AG20443 (cell line): ENCODE measurements at places on chromosomes 7 and 10.

DNA sequence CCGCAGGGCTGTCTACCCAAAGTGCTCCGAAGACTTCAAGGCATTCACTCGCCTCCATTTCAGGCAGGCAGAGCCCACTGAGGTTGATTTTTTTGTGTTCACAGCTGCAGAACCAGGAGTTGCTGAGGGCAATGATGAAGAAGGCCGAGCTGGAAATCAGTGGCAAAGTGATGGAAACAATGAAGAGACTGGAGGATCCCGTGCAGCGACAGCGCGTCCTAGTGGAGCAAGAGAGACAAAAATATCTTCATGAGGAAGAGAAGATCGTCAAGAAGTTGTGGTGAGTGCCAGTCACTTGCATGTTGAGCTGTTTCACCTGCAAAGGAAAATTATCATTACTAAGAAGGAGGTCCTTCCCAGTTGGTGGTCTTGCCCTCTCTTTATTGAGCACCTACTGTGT is 210.5 kb downstream of the ARHGAP21 start:
- peak; percentile 36 for DNase-seq

- DNase-seq = peak; percentile 60
These were observed 75.1 kb downstream of the CRPPA start for GRCh38 chr7:16345979-16346958.

DNA sequence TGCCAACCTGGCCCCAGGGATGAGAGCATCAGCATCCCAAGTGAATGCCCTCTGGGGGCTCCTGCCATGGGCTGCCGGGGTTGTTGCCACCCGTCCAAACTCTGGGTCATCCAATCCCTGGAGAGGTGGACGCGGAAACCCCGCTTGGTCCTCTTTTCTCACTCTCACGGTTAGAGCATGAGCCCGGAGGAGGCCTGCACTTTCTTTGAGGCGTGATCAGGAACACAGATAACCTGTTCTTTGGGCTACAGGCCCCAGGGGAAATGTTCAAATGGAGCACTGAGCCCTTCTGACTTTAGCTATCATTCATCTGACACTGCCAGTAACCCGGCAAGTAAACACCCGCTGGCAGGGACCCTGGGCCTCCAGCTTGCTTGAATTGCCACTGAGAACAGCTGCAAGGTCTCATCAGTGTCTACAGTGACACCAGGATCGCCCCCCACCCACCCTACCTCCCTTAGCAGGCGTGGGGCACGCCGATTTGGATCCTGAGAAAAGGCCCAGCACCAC is 29.4 kb upstream of the SLF2 start:
- no peak for DNase-seq

GRCh38 chr7:28418311-28418710 is 6.0 kb downstream of the CREB5 start:
- no peak for DNase-seq

GRCh38 chr10:5698062-5698461 is 13.4 kb downstream of the TASOR2 start:
- DNase-seq = no peak

GRCh38 chr10:51711519-51711891 is 12.1 kb upstream of the CSTF2T start:
- DNase-seq = no peak

- DNase-seq = no peak
These were observed 31.1 kb downstream of the ARHGAP12 start for GRCh38 chr10:31897506-31897905.

DNA sequence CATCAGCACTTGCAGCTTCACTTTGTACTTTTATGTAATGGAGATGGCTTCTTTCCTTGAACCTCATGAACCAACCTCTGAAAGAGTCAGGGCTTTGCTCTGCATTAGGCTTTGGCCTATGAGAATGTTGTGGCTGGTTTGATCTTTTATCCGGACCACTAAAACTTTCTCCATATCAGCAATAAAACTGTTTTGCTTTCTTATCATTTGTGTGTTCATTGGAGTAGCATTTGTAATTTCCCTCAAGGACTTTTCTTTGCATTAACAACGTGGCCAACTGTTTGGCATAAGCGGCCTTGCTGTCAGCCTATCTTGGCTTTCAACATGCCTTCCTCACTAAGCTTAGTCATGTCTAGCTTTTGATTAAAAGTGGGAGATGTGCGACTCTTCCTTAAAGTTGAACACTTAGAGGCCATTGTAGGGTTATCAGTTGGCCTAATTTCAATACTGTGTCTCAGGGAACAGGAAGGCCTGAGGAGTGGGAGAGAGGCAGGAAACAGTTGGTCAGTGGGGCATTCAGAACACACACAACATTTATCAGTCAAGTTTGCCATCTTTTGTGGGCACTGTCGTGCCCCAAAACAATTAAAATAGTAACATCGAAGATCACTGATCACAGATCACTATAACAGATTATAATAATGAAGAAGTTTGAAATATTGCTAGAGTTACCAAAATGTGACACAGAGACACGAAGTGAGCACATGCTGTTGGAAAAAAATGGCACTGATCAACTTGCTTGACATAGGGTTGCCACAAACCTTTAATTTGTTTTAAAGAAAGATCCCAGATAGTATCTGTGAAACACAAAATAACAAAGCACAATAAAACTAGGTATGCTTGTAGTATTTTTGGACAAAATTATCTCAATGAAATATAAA is 64.7 kb downstream of the NRF1 start:
- no peak for DNase-seq

DNA sequence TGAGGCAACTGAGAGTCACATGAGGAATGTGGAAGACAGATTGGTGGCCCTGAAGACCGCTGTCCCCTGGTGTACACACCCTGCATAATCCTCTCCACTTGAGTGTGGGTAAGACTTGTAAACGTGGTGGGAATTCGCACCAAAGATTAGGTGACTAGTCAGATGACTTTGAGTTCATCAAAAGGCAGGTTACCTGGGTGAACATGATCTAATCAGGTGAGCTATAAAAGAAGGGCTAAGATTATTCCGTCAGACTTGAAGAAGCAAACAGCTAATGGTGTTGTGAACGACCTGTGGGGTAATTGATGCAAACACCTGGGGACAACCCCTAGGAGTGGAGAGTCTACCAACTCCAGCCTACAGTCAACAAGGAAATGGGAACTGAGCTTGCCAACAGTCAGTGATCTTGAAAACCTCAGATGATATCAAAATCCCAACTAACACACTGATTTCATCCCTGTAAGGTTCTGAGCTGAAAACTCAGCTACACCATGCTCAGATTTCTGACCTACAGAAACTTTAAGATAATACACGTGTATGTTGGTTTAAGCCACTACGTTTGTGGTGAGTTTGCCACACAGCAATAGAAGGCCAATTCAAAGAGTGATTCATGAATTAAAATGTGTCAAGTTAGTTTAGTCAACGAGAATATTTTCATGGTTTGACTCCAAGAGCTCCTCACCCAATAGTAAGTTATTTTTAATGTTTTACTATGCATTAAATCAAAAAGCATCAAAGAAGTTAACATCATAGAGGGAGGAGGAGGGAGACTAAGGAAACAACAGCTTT is 16.7 kb downstream of the PRTFDC1 start:
- DNase-seq = no peak

DNA sequence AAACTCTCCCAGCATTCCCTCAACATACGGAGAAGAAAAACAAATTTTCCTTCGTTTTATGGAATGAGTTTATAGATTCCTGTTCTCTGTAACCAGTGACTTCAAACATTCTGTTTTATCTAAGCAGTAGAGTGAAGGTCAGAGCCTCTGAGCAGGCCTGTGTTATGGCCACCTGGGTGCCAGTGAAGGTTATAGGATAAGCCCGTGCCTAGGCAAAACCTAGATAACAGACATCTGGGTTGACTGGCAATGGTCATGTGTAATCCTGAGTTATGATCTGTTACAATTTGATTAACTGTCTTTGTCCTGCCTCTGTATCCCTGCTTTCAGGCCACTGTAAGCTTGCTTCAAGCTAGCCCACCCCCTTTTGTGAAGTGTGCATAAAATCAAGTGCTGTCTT is 8.3 kb downstream of the LSM5 start:
- DNase-seq = no peak

DNA sequence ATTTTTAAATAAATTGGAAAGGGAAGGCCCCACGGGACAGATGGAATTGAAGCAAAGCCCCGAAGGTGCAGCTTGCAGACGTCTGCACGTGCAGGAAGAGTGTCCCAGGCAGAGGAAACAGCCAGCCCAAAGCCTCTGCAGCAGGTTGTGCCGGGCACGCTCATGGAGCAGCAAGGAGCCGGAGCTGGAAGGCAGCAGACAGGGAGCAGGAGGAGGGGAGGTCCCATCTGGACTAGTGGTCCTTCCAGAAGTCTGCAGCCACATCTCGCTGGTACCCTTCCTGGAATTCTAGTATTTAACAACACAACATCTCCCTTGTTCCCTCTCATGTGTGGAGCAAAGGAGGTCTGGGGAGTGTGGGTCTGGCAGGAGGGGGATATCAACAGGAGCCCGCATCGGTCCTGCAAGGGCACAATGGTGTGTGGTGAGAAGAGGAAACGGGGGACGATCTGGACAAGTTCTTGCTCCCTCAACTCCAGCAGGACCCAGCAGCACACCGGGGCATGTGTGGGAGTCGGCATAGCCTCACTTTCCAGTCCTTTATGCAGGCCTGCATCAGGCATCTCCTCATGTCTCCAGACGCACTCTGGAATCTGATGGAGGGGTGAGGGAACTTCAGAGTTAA is 169.3 kb downstream of the GRID1 start:
- DNase-seq = no peak

DNA sequence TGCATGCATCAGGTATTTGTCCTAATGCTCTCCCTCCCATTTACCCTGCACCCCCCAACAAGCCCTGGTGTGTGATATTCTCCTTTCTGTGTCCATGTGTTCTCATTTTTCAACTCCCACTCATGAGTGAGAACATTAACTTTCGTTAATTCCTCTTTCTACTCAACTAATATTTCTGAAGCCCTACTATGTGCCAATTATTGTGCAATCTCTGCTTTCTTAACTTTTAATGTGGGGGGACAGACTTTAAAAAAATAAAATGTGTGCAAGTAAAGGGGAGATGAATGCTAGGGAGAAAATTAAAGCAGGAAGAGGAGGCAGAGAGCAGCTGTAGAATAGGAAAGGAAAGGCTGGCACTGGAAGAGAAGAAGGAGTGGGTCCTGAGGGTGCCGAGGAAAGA is 954.0 kb upstream of the C7orf33 start:
- DNase-seq = no peak

DNA sequence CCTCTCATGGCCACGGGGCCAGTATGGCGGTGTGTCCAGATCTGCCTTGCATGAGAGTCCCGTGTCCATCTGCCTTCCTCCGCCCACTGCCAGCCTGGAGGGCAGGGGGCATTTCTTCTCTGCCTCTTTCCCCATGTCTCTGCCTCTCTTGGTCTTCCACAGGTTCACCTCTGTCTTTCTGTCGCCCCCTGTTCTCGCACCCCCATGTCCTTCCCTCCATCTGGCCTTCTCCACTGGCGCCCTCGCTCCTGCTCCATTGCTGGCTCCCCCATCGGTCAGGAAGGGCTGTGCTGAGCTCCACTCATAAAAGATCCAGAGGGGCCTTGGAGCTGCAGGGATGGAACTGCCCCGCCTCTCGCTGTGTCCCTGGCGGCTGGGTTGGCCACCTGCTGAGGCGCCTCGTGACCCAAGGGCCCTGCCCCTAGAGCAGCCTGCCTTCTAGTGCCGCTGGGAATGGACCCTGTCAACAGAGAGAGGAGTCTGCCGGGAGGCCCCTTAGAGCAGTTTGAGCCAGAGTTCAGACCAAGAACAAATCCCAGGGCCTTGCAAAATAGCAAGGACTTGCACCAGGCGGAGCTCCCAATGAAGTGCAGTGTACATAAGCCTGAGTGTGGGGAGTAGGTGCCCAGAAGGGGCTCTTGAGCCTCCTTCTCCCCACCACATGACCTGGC is 42.0 kb downstream of the GOLGA7B start:
- no peak for DNase-seq

DNA sequence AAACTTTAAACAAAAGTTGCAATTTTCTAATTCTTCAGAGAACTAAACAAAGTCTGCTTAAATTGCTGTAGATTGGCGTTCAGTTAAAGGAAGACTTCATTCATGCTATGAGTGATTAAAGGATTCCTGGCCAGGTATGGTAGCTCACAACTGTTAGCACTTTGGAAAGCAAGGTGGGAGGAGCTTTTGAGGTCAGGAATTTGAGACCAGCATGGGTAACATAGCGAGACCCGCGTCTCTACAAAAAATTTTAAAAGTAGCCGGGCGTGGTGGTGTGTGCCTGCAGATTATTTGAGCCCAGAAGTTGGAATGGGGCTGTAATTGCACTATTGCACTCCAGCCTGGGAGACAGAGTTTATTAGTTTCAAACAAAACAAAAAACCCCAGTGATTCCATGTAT is 13.5 kb upstream of the SCRN1 start:
- DNase-seq = no peak
